ENCODE measurements at places on chromosomes 12 and 14.

GRCh38 chr12:56954958-56955355 is 2.5 kb downstream of the RDH16 start:
- DNase-seq = no peak

- DNase-seq = no peak
These were observed 119.8 kb downstream of the KICS2 start for GRCh38 chr12:64102339-64102738.

GRCh38 chr12:131592972-131593371 is 117.9 kb upstream of the SFSWAP start:
- no peak for DNase-seq

DNA sequence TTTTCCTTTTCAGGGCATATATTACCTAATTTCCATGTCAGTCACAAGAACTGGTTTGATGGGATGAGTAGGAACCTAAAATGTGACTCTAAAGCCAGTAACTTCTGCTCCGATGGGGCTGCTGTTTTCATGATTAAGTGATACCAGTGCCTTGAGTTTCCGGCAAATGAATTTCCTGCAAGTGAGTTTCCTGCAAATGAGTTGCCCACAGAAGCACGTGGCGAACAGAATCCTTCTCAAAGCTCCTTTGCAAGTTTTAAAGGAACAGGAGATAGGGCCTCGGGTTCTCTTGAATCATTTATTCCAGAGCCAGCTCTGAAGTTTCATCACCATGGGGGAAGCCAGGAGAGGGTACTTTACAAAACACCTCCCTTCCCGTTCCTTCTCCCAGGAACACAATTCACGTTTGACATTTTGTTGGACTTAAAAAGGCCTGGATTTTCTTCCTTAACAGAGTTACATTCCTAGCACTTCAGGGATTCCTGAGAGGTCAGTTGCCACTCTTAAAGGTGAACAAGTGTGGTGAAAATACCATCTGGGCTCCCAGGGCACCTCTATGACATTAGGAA is 2.2 kb upstream of the PPTC7 start:
- peak; percentile 67 for DNase-seq

DNA sequence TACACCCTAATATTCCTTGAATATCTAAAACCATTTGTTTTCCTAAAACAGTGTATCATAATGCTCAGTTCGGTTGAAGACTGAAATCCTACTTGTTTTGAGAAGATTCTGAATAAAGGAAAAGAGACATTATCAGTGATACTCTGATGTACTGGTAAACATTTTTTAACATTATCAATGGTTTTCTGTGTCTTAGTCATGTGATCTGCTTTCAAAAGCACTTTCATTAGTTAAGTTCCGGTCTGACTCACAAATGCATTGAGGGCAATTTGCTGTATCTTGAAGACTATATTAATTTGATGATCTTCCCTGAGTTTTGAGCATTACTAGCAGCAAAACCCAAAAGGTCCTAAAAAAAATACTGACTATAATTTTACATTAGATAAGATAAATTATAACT is 145.6 kb downstream of the PRKD1 start:
- no peak for DNase-seq

- DNase-seq = no peak
These were observed 930.6 kb upstream of the TMEM132C start for GRCh38 chr12:127336416-127336815.

GRCh38 chr12:89760783-89761182 is 52.1 kb upstream of the ATP2B1 start:
- peak; percentile 51 for DNase-seq

DNA sequence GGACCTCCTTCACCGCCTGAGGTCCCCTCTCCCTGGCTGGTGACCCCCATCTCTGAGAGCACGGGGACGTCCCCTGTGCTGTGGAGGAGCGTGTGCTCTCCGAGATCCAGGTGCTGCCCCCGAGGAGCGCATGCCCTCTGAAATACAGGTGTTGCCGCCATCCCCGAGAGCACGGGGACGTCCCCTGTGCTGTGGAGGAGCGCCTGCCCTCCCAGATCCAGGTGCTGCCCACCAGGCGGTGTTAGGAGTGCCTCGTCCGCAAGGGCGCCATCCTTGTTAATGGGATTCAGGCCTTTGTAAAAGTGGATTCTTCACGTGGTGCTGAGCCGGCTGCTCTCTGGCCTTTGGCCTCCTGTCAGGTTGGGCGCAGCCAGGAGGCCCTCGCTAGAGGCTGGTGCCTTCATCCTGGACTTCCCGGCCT is 10.1 kb downstream of the NOC4L start:
- DNase-seq = no peak

DNA sequence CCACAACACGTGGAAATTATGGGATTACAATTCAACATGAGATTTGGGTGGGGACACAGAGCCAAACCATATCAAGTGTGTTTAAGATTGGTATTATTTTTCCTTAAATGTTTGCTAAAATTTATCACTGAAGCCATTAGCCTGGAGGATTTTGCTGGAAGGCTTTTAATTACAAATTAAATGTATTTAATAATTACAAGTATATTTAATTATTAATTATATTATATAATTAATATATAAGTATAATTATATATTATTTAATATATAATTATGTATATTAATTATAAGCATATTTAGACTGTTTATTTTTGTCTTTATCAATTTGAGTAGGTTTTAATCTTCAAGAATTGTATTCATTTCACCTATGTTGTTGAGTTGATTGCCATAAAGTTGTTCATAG is 427.4 kb upstream of the FLRT2 start:
- no peak for DNase-seq

DNA sequence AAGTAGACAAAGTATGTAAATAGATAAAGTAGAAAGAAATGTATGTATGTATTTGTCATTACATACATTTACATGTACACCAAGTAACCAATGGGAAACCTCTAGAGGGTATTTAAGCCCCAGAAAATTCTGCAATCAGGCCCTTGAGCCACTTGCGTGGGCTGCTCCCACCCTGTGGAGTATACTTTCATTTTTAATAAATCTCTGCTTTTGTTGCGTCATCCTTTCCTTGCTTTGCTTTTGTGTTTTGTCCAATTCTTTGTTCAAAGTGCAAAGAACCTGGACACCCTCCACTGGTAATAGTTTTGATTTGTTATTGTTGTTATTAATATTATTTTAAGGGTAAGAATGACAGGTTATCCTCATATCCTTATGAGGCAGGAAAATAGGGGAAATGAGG is 21.8 kb downstream of the CAPS2 start:
- no peak for DNase-seq

DNA sequence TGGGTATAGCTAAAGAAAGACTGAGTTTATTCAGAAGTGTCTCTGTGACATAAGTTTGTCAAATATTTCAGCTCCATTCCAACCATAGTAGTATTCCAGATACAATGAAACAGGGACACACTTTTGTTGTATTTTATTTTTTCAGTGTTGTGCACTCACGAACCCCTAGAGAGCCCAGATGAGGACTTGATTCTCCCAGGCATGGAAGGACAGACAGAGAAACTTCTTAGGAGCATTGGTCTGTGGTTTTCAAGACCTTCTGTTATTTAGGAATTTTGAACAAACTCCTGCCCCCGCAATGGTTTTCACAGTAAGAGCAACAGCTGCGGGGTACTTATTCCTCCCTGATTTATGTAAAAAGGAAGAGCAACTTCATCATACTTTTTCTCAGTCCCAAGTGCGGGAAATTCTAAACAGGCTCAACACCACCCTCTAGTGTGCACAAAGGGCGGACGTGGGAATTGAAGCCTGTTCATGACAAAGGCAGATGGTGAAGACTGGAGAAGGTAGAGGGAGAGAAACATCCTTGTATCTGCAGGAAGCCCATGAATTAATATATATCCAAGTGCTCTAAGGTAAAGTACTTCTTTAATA is 147.6 kb downstream of the PAH start:
- peak; percentile 36 for DNase-seq

DNA sequence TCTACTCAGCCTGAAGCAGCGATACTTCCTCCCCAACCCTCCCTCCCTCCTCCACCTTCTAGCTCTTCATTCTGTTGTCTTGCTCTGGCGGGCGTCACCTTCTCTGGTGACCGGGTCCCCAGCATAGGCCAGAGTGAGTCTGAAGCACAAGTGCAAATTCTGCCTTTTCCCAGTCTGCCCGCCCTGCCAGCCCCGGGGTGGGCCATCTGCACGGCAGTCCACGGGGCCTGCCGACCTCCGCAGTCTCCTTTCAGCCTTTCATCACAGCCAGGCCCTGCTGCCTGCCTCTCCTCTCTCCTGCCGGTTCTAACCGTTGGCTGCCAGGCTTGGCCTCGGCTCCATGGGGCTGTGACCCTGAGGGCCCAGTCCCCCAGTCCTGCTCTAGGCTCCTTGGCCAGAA is 58.7 kb downstream of the TESC start:
- no peak for DNase-seq

GRCh38 chr12:109115758-109116610 is at the start of gene ACACB:
Gene ACACB, plus strand, starts transcription at chr12:109116587. Its CDS starts 22,819 bp downstream, at chr12:109139406.
- peak; percentile 68 for DNase-seq

- no peak for DNase-seq
These were observed 42.1 kb downstream of the B4GALNT3 start for GRCh38 chr12:501722-502447.

GRCh38 chr12:117025481-117026151 is 73.6 kb downstream of the TESC start:
- DNase-seq = peak; percentile 35

GRCh38 chr12:131942671-131943070 is 7.1 kb upstream of the EP400 start:
- no peak for DNase-seq

DNA sequence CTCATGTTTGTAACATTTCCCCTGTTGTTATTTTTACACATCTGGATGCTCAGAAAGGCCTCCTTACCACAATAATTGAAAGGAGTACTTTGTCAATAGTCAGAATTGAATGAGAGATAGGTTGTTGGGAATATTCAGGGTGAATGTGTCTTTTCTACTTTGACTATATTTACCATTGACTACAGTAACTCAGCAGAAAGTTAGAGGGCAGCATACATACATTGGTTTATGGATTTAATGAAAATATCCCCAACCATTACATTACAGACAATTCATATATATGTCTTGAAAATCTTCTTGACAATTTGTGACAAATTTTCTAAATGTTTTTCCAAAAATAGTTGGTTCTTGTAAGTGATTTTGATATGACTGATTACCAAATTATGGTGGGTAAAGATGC is 97.7 kb downstream of the NTS start:
- DNase-seq = no peak

GRCh38 chr12:80966001-80966400 is 28.3 kb upstream of the LIN7A start:
- DNase-seq = no peak

DNA sequence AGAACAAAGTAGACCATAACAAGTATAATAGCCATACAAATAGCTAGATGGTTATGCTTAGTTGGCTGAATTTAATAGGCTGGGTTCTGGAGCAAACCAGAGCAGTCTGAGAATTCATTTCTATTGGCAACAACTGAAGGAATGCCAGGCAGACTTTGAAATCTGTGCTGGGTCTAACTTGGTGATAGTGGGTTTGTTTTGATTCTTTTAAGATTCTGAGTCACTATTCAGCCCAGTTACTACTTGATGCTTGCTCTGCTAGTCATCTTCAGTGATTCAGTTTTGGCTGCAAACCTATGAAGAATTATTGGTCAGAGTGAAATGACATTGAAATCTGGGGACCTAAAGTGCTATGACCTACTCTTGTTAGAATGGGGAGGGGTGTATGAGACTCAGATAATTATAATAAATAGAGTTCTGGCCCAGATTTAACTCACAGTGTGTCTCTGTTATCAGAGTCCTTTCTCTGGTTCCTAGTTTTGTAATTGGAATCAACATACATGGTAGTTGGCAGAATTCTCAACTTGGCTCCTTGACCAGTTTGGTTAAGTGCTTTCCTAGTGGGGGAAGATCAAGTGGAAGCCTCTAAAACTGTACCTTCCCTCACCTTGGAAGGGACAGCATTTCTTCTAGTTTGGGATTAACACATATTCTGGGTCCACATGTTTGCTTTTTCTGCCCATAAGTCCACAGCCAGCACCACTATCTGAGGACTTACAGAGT is 43.5 kb downstream of the MNAT1 start:
- no peak for DNase-seq

DNA sequence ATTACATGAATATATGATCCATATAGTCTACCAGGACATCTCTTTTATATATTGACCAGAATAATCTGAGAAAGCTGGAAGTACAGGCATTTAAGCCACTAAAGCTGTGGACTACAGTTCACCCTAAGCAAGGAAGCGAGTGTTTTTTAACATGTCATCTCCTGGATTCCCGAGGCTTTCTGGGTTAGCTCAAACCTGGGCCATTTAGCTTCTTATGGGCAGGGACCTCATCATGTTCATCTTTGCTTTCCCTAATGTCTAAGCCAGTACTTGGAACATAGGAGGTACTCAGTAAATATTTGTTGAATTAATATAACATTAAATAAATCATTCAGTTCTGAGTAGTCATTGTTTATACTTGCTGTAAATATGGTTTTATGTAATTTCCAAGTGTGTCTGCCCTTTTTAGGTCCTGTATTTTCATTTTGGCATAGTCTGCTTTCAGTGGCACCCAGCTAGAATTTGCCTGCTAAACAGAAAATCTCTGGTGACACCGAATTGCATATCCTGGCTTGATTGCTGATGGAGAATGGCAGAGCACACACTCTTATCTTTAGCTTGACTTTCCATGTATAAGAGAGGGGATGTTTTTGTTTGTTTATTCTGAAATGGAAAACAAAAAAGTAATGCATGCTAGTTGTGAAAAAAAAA is 344.5 kb downstream of the ZFP36L1 start:
- no peak for DNase-seq

GRCh38 chr12:48640854-48641253 is 41.2 kb downstream of the KANSL2 start:
- no peak for DNase-seq

- DNase-seq = no peak
These were observed 95.4 kb downstream of the NKX2-1 start for GRCh38 chr14:36424478-36425102.

DNA sequence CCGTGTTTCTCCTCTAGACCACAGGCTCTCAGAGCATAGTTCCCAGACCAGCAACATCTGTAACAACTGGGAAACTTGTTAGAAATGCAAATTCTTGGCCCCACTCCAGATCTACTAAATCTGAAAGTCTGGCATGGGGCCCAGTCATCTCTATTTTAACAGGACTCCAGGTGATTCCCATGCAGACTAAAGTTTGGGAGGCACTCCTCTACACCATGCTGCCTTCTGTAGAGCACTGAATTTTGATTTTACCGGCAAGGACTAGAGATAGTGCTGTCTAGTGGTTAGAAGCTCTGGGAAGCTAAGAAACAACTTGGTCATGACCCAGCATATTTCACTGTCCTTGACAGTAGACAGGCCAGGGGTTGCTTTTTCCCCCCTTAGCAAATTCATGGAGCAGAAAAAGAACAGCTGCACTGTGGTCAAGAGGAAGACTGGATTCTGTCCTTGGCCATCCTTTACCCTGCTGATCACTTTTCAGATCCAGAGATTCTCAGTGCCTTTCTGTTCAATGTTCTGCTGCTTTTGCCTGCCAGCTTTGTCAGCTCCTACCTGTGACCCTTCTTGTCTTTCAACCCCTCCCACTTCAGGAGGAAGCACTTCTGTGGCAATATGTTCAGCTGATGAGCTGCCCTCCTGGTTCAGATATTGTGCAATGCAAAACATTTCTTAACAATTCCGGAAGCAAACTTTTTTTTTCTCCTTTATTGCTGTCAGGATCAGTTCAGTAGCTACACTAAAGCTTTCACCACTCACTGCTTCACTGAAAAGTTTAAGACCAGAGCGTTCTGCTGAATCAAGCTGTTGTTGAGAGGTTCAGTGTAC is 133.8 kb upstream of the NUDT4 start:
- peak; percentile 89 for DNase-seq

- no peak for DNase-seq
These were observed 248.4 kb upstream of the CCDC196 start for GRCh38 chr14:66237741-66238140.

Measured in Jurkat, Clone E6-1 (cell line).